Left renal cortex interstitium (tissue), 4 donors: ENCODE measurements at places on chromosomes 2 and 18. TPM values are rescaled to one million over a fixed set of nuclear protein-coding genes. Genes with fewer than 3 reads are reported as not detected.

GRCh38 chr18:10495936-10496335, 29.9 kb upstream of the NAPG start:
- no peak for DNase-seq

DNA sequence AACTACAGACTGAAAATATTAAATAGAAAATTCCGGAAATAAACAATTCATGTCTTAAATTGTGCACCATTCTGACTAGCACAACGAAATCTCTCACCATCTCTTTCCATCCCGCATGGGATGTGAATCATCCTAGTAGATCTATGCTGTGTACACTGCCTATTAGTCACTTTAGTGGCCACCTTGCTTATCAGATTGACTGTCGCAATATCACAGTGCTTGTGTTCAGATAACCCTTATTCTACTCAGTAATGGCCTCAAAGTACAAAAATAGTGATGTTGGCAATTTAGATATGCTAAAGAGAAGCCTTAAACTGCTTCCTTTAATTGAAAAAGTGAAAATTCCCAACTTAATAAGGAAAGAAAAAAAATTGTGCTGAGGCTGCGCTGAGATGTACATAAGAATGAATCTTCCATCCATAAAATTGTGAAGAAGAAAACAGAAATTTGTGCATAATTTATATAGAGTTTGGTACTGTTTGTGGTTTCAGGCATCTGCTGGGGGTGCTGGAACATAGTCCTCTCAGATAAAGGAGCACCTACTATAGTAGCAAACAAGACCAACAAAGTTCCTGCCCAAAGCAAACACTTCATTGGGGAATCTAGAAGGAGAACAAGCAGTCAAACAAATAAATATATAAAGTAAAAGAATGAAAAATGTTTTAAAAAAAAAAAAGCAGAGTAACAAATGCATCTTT, 12.0 kb downstream of the PSMD1 start:
- DNase-seq, result no peak

GRCh38 chr18:22800551-22800951, 132.6 kb upstream of the RBBP8 start:
- no peak for DNase-seq

- no peak for DNase-seq
Observed at GRCh38 chr2:156719036-156719435, 282.9 kb downstream of the GPD2 start.

GRCh38 chr2:65537651-65538385, 105.4 kb upstream of the SPRED2 start:
- DNase-seq, result no peak

DNA sequence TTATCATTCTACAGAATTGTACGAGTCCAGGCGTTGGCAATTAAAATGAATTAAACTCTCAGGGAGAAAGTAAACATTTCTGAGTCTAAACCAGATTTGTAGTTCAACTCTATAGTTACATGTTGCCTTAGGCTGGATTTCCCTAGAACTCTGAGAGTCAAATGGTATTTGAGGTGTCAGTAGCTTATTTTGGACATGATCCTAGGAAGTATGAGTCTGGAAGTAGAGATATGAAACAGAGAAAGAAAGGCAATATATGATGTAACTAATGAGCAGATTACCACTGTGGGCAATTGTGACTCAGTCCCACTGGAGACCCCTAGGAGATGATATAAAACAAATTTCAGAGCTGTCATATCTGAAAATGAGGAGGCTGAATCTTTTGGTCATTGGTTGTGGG, 199.1 kb upstream of the UBE2E3 start:
- no peak for DNase-seq

GRCh38 chr2:72744049-72744448, 81.8 kb downstream of the EXOC6B start:
- no peak for DNase-seq

DNA sequence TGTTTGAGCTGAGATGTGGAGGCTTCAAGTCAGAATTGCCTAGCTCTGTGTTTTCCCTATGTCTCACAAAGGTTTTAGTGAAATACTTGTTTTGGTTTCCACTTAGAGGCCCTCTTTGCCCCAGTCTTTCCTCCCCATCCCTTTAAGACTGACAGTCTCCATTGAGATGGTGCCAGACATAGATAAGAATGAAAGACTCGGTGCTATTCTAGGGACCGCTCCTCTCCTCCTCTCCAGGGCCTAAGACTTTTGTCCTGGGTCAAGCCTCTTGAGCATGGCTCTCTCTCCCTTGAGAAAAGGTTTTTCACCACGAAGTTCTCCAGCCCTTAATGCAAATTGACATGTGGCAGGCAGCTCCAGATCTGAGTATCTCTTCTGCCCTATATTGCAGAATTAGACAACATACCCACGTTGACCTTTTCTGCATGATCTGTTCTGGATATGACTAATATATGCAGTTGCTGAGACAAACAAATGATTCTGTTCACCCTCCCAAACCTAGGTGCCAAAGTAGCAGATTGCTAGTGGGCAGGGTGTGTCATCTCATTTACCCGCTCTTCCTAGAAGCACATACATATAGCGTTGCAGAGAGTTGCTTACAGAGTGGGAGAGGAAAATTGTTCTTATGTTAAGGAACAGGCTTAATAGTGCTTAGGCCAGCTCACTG, 47.5 kb upstream of the ACSL3 start:
- DNase-seq, result no peak

The COL4A3 gene
- 70.2 TPM for polyA plus RNA-seq
